ENCODE measurements at places on chromosomes 1 and 21.

- DNase-seq: no peak
These were observed 14.8 kb downstream of the CTSK start for GRCh38 chr1:150793221-150793620.

DNA sequence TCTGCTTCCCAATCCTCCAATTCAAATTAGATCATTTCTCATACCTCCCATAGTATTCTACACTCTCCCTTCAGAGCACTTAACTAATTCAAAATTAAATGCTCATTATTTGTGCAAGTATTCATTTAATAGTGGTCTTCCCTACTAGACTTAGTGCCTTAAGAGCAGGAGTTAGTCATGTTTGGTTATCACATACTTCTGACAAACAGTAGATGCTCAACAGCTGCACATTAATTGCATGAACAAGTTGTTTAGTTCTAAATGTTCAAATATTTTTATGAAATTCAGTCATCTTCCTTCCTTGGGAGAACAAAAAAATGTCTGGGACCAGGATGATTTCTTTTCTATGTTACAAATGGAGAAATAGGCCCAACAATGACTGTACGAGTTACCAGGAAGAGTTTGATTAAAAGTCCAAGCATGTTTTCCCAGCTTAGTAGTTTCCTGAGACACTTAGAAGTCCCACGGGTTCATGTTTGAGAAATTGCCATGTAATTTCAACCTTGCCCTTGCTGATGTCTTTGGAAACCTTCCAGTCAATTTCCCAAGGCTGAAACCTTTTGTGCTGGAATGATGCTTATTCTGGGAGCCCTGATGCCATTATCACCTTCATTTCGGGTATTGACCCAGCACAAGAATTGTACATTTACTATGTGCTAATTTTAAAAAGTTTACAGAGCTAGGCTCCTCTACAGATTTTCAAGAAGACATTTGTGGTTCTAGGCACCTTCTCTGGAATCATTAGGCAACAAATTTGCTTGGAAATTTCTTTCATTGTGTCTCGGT lies 437.9 kb upstream of the PLXNA2 start:
- DNase-seq: no peak

- DNase-seq: no peak
These were observed 226.0 kb downstream of the RPS6KC1 start for GRCh38 chr1:213277036-213277435.

- DNase-seq: peak; percentile 25
These were observed 1.1 kb downstream of the CTPS1 start for GRCh38 chr1:40980453-40981121.

DNA sequence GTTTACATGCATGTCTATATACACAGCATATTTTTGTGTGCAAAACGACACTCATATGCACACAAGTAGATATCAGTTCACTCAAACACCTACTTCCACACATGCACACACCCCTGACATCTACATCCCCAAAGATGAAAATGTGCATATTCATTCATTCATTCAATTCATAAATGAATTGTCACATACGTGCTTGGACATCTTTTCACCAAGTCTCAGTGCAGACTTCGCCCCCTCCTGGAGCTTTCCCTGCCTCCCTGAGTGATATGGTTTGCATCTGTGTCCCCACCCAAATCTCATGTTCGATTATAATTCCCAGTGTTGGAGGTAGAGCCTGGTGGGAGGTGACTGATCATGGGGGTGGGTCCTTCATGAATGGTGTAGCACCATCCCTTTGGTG lies 53.1 kb downstream of the CAMK2N1 start:
- DNase-seq: no peak

DNA sequence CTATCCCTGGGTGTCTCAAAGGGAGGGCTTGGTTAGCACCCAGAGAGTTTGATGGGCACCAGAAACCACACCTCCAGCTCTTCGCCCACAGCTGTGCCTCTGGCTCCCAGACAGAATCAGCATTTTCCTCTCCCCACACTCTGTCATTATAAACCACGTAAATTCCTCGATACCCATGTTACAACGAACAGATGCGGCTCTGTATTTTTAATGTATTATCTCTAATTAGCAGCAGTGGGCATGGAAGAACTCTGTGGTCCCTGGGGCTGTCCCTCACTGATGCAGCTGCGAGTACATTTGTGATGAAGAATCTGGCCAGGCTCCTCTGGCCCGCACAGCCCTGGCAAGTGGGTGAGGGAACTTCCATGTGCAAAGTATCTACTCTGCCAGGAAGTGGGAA lies 10.8 kb downstream of the HMGB4 start:
- DNase-seq: no peak

DNA sequence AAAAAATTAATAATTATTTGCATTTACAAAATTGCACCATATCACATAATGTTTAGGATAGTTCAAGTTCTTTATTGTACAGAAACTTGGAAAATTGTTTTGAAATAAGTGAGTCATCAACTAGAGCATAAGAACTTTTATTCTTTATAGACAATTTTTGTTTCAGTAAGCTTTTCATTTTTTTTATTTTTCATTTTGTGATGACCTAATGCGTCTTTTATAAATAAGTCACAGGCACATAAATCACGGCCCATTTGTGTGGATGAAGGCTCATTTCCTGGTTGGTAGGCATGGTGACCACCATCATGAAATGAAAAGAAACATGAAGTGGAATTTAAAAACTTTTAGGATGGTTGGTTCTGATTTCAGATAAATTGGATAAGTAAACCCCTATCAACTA lies 39.3 kb downstream of the SPAG17 start:
- DNase-seq: no peak

GRCh38 chr1:25809283-25809926 lies 9.4 kb downstream of the SELENON start:
- DNase-seq: no peak

- DNase-seq: no peak
These were observed 100.8 kb downstream of the SIK1 start for GRCh38 chr21:43325968-43326715.

DNA sequence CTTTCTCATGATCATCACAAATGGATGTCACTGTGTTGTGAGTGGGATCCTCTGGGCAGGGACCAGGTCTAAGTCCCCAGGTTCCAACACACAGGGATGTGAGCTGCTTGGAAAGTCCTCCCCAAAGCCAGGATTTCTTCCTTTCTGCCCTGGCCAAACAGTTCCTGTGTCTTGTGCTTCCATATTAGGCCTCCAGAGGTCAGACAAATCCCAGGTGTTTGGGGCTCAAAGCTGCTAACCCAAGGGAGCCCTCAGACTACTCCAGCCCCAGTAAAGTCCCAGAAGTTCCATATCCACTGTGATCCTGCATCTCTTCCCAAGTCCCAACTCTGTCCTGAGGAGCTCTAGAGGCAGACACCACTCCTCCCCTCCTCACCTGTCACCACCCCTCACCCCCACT lies 27.7 kb upstream of the MAGOH start:
- DNase-seq: no peak

GRCh38 chr1:66981679-66982078 lies 56.9 kb downstream of the MIER1 start:
- no peak for DNase-seq

GRCh38 chr21:16900685-16901084 lies 612.2 kb upstream of the CXADR start:
- DNase-seq: no peak

DNA sequence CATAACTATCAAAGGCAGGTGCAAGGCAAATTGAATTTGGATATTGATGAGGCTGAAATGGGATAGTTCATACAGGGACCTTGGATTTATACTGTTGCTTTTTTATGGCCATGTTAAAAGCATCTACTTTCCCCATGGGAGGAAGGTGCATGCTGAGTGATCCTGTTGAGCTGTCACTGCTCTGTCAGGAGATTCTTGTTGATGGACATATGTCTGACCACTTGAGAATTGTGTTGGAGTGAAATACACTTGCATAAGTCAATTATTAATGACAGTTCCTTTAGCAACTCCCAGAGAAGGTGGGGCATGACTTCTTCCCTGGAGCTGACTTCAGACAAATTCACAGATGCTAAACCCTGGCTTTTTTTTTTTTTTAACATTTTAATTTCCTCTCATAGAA lies 58.4 kb upstream of the DYNLT5 start:
- DNase-seq: no peak

DNA sequence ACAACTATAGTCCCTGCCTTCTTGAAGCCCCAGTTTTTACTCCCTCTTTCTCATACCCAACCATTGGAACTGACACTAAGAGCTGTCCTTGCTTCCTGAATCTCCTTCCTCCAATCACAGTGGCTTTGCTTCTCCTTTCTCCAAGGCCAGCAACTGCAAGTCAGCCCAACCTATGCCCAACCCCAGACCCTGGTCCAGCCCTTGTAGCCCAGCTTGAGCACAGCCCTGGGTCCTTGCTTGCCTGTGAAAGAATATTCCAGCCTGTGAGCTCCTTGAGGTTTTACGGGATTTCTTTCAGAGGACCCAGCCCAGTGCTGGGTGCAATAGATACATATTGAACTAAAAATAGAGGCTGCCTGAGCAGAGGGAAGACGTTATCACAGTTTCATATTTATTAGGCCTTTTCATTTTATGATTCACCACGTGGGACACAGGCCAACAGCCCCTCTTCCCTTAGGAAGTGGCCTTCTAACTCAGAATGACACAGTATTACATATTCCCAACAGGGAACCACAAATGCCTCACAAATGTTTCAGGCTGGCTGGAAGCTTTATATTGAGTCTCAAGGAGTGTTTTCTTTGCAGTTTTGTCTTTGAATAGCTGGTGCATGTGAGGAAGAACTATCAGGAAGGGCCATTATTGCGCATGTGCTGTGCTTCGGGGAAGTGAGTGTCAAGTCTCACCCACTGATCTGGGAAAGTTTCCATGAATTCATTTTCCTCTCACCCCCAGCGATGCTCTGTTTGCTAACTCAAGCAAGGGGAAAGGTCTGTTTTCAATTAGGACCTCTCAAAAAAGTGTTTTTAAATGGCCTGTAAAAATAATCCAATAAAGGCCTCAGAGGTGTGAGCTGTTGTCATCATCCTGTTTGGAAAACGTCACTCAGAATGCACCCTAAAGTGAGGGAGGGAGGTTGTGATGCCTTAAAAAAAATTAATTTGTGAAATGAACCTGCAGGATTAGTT lies 92.3 kb upstream of the NFIA start:
- DNase-seq: no peak

- no peak for DNase-seq
These were observed 58.5 kb downstream of the PSMG1 start for GRCh38 chr21:39124681-39125251.

- DNase-seq: no peak
These were observed 494.0 kb downstream of the KCNT2 start for GRCh38 chr1:196114193-196114592.

Data from NK-92 treated with Interleukin-12 subunit alpha and Interleukin-12 subunit beta, amount 100 ng/mL, for 24 hours (cell line).